HS-5 (cell line): ENCODE measurements at places on chromosomes 5 and 9.

GRCh38 chr9:70553707-70554673, 139.5 kb upstream of the KLF9 start:
- DNase-seq, result peak; percentile 42

- no peak for DNase-seq
Observed at GRCh38 chr5:79023348-79023747, 38.2 kb upstream of the ARSB start.

GRCh38 chr9:119349351-119349825, 19.8 kb downstream of the BRINP1 start:
- no peak for DNase-seq

DNA sequence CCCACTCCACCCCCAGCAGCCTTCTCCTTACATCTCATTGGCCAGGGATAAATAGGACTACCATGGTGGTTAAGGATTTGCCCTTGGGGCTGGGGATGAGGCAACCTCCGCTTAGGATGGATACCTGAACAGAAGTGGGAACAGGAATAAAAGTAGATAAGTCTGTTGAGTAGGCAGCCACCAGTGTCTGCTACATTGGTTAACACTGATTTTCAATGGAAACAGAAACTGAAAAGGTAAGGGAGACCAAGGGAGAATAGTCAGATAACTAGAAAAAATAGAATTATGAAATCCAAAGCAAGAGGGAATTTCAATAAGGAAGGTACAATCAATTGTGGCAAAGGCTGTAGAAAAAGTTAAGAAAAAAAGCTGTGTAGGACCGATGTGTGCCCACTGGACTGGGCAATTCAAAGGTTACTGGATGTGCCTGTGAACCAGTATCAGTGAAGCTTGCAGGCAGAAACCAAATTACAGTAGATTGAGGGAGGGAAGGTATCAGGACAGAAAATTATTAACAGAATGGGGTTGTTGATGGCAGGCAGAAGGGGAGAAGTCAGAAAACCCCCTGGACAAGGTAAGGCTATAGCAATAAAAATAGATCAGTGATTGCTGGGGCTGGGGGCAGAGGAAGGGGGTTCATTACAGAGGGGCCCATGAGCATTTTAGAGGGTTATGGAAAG, 48.7 kb downstream of the DNAJC21 start:
- DNase-seq, result no peak

GRCh38 chr5:68172314-68172713, 43.2 kb upstream of the PIK3R1 start:
- no peak for DNase-seq

DNA sequence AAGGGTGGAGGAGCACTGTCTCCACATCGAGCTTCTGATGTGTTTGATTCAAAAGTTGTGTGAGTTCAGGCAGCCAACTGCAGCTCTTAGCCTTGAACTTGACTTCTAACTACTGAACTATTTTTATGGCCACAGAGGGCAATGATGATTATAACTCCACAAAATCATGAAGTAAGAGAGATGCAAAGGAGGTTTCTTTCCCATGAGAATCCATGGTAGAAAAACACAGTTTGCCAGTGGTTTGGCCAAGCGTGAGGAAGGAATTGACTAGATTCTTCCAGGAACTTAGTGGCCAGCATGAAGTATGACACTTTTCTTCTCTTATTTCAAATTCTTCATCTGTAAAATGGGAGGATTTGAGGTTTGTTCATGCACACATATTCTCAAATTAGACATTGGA, 43.2 kb downstream of the PAPPA start:
- no peak for DNase-seq

DNA sequence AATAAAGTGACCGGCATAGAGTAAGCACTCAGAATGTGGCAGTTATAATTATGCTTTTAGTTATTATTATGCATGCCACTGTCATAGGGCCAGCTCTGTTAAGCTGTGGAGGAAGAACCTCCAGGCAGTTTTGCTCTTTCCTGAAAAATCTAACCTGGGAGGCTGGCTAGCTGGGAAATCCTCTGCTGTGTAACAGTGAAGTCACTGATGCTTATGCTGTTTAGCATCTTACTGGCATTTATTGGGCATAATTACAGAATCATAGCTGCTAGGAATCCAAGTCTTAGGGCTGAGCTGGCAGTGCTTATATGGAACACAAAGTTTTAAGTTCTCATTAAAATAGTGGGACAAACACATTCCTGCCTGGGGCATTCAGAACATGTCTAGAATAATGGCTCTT, 5.5 kb upstream of the GSN start:
- DNase-seq, result no peak

DNA sequence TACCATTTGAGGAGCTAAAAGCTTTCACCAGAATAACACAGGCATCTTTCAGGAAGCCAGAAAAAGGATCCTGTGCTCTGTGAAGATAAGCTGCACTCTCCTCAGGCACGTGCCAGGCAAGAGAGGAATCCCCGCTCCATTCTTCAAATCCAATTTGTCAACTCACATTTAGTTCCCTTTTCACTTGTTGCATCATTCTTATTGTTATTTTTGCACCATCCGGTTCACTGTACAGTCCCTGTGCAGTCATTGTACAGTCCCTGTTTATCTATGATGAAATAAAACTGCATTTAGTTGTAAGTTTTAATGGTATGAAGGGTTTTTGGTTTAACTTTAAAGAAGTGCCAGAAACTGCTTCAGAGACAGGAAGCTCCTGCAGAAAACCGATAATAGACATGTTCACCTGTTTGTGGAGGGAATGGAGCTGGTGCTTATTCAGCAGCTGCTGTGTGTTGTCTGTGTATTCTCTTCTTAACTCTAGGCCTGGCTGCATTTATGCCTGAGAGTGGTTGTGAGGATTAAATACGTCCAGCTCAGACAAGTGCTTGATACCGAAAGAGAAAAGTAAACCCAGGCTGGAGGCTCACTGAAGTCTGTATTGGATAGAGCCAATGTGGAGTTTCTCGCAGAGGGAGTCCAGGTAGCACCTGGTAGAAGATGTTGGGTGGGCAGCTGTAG, 22.4 kb downstream of the IFNW1 start:
- DNase-seq, result no peak
